ENCODE measurements at places on chromosomes 5 and 9.

DNA sequence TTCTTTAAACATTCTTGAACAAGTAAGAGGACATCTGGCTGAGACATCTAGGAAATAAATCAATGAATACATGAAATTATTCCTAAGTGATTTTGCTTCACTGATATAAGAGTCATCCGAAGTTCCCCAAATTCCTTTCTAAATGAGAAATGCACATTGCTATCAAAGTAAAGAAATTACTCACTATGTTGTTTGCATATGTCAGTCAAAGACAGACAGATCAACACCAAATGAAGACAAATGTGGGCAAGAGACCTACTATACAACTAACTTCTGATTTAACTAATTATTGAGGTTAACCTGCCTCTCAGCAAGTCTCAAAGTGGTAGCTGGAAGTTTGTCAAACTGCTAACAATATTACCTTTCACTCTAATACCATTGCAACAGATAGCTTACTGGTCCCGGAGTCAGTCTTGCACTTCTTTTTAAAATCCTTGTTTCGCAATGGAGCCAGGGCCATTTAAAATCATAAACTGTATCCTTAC lies 13.2 kb downstream of the TUT7 start:
- DNase-seq: no peak

DNA sequence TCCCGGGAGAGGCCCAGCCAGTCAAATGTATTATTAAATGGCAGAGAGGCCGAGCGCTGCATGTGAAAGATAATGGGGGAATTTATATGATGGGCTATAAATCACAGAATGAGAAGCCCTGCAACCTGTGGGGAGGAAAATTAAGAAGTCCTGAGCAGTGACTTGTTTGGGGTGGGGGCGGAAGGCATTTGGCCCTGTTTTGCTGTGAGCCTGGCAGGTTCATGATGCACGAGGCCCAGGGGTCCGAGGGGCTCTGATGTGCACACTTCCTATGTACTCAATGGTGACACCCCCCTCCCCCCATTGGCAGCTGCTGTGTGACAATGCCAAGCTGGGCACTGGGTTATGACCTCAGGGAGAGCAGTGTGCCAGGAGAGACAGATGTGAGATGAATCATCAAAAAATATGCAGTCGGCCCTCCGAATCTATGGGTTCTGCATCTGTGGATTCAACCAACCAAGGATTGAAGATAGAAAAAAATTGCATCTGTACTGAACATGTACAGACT lies 13.7 kb upstream of the DAB2IP start:
- no peak for DNase-seq

- no peak for DNase-seq
Measured at GRCh38 chr9:135247227-135247930, 159.9 kb downstream of the OLFM1 start.

DNA sequence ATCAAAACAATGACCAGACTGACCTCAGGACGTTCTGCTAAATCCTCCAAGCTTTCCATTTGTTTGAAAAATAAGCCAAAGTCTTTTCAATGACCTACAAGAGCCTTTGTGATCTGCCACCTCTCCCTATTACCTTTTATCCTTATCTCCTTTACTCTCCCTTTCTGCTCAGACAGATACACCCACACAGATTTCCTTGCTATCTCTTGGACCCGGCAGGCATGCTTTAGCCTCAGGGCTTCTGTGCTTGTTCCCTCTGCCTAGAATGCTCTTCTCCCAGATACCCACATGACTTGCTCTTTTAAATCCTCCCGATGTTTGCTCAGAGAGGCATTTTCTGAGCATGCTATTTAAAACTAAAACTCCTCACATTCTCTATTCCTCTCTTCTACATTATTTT lies 8.9 kb upstream of the ELOVL7 start:
- DNase-seq: no peak
